ENCODE measurements at places on chromosomes 6 and 20. TPM values are rescaled to one million over a fixed set of nuclear protein-coding genes. Genes with fewer than 3 reads are reported as not detected.

DNA sequence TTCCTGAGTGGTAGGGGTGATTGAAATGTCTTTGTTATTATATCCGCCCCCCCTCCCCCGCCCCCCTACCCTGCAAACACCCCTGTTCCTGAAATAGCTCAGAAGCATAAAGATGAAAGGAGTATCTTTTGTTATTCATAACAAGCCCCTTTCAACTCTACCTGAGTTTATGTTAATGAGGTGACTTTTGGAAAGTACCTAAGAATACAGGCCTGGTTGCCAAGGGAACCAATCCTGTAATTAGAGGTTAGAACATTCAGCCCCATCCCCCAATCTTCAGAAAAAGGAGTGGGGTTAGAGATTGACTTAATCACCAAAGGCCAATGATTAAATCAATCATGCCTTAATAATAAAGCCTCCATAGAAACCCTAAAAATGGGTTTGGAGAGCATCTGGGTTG lies 979.2 kb upstream of the GJE1 start:
- DNase-seq: no peak

DNA sequence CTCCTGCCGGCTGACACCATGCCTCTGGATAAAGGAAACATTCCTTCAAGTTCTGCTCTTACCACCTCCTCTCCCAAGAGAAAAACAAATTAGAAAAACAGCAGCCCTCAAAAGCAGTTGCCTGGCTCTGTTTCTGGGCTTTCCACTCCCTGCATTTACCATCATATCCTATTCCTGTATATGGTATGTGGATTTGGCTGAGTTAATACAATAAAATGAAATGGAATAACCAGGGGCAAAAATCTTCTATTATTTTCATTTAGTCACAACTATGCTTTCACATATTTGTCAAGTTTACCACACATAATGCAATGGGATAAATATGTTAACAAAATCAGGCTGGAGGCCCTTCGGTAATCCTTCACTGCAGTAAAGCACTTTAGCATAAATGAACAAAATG lies 34.3 kb downstream of the COL12A1 start:
- DNase-seq: no peak

DNA sequence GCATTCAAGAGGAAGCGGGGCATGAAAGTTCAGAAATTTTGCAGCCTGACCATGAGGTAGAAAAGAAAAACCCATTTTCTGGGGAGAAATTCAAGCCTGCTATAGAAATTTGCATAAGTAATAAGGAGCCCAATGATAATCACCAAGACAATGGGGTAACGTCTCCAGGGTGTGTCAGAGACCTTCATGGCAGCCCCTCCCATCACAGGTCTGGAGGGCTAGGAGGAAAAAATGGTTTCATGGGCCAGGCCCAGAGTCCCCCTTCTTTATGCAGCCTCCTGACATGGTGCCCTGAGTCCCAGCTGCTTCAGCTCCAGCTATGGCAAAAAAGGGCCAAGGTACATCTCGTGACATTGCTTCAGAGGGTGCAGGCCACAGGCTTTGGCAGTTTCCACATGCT lies 618.5 kb downstream of the EYS start:
- DNase-seq: no peak

DNA sequence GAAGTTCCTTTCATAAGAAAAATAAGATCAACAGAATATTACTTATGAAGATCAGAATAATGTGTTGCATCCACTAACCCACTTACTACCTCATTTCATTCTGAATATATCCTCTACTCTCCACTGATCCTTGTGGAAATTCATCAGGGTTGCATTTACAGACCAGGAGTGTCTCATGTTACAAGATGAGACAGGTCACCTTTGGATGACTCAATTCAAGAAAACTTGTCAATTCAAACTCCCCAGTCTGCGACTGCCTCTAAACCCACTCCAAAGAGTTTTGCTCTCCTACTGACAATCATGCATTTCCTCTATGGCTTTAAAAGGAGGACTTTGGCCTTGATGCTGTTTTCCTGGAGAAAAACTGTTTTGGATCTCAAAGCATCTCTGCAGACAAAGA lies 68.4 kb downstream of the ID4 start:
- DNase-seq: no peak

DNA sequence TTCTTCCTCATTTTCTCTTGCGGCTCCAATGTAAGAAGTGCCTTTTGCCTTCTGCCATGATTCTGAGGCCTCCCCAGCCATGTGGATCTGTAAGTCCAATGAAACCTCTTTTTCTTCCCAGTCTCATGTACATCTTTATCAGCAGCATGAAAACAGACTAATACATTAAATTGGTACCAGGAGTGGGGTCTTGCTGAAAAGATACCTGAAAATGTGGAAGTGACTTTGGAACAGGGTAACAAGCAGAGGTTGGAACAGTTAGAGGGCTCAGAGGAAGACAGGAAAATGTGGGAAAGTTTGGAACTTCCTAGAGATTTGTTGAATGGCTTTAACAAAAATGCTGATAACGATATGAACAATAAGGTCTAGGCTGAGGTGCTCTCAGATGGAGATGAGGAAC lies 316.7 kb upstream of the HS3ST5 start:
- no peak for DNase-seq

GRCh38 chr6:46909371-46909770 lies 12.4 kb downstream of the ADGRF5 start:
- DNase-seq: no peak

DNA sequence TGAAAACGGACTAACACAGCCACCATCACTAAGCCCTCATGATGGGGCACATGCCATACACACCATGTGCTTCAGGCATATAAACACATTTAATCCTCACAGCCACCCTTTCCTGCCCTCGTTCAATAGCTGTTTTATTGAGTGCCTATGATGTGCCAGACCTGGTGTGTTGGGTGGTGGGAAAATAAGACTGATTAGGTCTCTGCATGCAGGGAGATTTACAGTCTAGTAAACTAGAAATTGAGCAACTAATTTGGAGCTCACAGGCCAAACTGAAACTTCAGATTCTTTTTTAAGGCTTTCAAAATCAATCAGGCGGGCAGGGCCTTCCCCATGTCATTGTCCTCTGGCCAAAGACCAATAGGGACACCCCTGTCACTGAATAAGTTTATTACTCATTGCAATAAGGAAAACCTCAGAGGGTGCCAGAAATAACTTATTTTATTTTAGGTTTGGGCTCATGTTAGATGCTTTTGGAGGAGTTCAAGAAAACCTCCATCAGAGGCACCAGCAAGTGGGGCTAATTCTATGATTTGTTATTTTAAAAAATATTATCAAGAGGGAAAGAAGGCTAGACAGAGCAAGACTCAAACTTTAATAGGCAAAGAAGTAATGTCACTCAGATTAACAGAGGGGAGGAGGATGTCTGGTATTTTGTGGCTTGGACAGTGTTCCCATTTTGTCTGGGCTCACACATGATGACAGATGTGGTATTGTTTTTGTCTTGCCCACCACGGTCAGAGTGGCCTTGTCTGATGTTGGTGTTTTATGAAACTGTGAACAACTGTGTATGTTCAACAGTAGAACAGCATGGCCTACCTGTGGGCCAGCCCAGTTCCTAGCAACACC lies 12.0 kb downstream of the ZFP64 start:
- DNase-seq: no peak

CNR1 gene
- 0.63 TPM for total RNA-seq

SLC22A1 gene
- 7.0 TPM for total RNA-seq

MOCS3 gene
- 8.7 TPM for total RNA-seq

RAMACL gene
- total RNA-seq: 4.6 TPM

Measured in activated T-cell treated with anti-CD3 and anti-CD28 coated beads, Interleukin-2, amount 50 U/mL, for 4 hours (primary cell).